ENCODE measurements at places on chromosomes 11 and 22. TPM values are rescaled to one million over a fixed set of nuclear protein-coding genes. Genes with fewer than 3 reads are reported as not detected.

Gene FAM180B
- total RNA-seq, result not detected

- DNase-seq, result peak; percentile 99
Measured at GRCh38 chr11:64317961-64318765, at the start of gene PRDX5. TSS of gene PRDX5 (plus strand) at chr11:64318121. CDS start at chr11:64318216, 95 bp downstream.

GRCh38 chr22:45537734-45538181 lies 35.1 kb downstream of the FBLN1 start:
- peak; percentile 90 for DNase-seq

GRCh38 chr11:80727315-80727714 lies 1286.5 kb upstream of the TENM4 start:
- DNase-seq, result no peak

Measured in sigmoid colon (tissue), 7 donors.